Stimulated activated CD4-positive, alpha-beta T cell treated with anti-CD3 and anti-CD28 coated beads, Interleukin-12 subunit alpha, Interleukin-12 subunit beta, amount 100 ng/mL, for 48 hours (primary cell): ENCODE measurements at places on chromosomes 6 and 20.

DNA sequence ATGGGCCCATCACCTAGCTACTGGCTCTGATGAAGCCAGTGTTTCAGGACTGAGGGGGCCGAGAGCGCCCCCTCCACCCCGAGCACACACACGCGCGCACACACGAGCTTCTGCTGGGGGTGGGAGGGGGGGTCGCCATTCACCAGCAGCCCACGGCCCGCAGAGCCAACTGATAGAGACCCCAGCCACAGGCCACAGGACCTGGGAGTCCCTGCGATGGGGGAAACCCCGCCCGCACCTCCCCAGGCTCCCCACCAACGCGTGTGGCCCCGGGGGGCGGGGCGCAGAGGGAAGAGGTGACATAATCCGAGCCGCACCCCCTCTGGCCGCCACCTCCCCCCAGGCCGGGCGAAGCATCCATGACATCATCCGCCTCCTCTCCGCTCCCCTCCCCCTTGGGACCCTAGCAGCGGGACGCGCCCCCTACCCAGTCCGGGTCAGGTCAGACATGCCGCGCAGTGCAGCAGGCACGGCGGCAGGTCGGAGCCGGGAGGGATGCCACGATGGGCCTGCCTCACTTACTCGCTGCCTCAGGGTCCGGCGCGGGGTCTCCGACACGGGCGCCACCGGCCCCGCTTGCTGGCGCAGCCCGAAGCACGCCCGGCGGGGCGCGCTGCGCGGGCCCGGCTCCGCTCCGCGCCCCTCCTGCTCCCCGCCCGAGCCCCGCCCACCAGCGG lies at the start of gene LZTS3:
Gene LZTS3, minus strand, starts transcription at position 617 of the 677 bp plus-strand sequence. CDS start 6,386 bp downstream, outside the sequence.
- DNase-seq, result peak; percentile 42

GRCh38 chr6:35777356-35778102 lies 1.1 kb downstream of the CLPSL2 start:
- DNase-seq, result no peak

- DNase-seq, result no peak
These were observed 1.9 kb upstream of the SPTLC3 start for GRCh38 chr20:13006825-13007224.

DNA sequence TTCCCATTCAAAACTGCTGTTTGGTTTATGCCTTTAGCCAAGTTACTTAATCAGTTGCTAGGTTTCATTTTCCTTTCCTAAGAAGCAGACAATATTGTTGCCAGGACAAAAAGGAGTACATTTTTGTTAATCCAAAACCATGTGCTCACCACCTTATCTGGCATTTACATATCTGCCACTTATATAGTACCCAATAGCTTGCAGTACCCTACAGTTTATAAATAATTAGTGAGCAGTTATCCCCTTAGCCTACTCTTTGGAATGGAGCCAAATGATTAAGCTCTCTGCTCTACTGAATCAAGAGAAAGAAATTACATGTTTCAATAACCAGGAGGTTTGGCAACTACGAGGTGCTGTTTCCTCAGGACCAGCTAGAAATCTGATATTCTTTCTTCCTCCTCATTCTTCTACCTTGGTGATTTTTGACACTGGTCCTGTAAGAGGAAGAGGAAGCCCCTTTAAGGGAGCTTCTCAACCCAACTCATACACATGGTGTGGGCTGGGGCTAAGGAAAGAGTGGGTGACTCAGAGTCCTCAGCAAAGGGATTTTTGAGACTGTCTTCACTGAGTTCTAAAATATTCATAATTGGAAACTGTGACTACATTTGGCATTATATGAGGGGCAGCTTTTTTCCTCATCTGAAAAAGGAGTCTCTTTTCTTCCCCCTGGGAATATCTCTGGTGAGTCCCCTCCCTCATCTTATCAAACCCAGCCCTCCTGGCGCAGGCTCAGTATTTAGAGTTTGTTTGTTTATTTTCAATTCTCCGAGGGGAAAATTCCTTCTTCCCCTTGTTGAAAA lies 1.5 kb downstream of the ZNFX1 start:
- peak; percentile 47 for DNase-seq

DNA sequence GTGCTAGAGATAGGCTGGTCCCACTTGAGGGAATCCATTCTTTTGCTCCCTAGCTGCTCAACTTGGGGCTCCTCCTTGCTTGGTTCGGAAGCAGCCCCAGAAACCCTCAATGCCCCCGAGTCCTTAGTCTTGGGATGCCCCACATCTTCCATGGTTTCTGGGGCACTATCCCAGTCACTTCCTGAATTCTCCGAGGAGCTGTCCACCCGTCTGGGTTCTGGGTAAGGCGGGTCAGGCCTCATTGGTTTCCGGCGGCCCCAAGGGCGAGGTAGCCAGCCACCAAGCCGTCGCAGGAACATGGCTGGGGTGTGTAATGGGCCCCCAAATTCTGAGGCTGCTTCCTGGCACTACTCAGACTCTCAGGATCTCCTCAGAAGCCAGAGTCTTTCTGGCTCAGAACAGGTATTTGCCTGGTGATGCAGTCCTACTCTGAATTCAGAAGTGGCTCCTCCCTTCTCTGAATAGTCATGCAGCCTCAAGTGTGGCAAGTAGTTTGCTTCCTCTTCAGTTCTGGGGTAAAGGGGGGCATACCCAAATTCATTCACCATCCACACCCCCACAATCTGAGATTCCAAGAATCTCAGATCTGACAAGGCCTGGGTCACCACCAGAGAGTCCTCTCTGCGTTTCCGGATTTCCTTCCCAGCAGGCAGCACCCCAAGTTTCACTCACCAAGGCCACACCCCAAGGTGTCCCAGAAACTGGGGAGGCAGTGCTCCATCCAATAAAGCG lies 763 bp downstream of the C6orf47 start:
- no peak for DNase-seq
